AG20443 (cell line): ENCODE measurements at places on chromosomes 3 and 15.

GRCh38 chr15:25993506-25993905 is 130.4 kb upstream of the ATP10A start:
- DNase-seq = no peak

- no peak for DNase-seq
Observed at GRCh38 chr3:25009665-25010064, 418.4 kb upstream of the RARB start.

GRCh38 chr3:67593761-67594234 is 60.6 kb downstream of the SUCLG2 start:
- peak; percentile 17 for DNase-seq

GRCh38 chr3:140695361-140696061 is 17.6 kb downstream of the TRIM42 start:
- no peak for DNase-seq

DNA sequence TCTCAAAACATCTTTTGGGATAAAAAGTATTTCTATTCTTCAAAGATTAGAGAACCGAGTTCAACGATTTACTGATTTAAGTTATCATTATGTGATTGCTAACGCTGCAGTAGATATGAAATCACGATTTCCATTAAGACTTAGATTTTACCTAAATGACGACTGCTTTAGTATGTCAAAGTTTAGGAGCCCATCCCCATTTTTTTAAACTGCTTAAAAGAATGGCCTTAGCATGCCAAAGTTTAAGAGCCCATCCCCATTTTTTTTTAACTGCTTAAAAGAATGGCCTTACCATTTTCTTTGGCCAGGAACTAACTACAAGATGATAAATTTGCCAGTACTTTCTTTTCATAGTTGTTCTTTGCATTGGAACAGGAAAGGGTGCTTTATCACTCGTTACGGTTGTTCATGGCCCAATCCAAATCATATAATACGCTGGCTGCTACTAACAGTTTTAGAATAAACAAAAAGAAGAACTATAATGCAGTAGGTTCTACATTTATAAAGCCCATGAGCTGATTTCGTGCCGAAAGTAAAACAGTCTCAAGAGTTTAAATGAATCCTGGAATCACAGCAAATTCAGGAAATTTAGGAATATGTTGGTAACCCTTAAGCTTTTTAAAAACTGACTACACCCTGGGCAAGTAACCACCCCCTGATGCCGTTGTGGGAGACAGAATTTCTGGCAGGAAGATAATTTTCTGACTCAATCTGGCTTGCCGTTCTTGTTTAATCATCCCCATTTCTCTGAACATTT is 869 bp upstream of the TSC22D2 start:
- DNase-seq = peak; percentile 71

DNA sequence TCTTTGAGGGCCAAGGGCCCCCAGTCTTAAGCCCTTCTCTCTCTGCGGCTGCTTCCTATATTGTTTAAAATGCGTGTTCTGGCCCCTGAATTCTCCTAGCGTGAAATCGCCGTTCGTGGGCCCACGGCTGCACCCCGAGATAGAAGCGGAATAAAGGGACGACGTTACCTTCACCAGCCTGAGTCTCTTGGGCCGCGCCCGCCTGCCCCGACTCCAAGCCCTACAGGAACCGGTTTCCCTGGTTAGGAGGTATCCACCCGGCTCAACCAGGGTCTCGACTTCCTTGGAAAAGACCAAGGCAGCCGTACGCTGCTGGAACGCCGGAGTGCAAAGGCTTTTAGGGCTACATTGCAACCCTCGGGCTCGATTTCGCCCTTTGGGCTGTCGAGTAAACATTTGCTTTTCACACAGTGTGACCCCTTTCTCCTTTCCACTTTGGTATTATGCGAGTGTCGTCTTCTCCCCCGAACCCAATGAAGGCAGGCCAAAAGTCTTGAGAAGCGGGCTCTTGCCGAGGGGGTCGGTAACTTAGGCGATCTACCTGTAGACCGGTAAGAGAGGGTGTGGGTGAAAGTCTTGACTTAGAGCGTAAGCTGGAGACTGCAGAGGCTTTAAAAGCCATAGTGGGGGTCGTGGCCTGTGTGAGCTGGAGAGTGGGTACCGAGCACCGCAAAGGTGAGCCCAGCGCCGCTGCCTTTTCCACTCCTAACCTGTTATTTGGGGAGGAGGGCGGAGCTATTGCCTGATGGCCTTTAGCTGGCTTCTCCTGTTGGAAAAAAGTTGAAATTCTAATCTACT is 2.0 kb downstream of the TRIM71 start:
- DNase-seq = no peak

DNA sequence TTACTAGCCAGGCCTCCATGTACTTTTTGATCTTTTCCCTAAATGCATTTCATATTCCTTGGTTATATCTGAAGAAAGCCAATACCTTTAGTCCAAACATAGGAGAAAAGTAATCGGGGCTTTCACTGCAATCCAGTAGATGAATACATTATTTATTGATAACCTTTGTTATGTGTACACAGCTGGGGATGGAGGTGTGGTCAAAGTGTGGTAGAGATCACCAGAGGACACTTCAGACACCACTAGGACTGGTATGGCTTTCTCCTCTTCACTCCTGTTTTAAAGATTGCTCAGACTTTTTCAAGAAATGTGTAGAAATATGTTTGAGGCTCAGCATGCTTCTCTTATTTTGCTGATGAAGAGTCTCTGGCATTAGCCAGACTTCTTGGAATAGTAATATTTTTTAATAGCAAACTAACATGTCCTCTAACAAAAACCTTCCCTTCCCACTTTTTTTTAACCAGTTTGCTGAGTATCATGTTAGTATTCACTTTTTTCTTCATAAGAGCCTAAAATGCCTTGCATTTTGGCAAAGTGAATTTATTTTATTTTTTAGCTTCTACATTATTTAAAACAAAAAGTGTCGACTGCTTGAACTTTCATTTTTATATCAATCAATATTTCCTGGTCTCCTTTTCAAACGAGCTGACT is 65.6 kb upstream of the MBNL1 start:
- no peak for DNase-seq

DNA sequence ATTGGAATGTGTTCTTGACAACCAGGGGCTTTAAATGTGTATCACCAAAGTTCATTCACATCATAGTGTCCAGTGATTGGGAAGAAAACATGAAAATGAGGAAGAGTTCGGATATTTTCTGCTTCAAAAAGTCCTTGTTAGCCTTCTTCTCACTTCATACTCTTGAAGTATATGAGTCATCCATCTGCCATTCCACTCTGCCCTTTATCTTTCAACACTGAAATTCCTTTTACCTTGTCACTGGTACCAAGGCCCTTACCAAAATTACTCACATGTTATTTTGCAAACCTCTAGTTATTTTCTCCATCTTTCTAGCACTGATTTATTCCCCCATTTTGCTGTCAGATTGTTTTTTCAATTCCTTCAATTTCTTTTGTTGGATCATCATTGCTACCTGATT is 32.5 kb downstream of the OR5H15 start:
- no peak for DNase-seq

DNA sequence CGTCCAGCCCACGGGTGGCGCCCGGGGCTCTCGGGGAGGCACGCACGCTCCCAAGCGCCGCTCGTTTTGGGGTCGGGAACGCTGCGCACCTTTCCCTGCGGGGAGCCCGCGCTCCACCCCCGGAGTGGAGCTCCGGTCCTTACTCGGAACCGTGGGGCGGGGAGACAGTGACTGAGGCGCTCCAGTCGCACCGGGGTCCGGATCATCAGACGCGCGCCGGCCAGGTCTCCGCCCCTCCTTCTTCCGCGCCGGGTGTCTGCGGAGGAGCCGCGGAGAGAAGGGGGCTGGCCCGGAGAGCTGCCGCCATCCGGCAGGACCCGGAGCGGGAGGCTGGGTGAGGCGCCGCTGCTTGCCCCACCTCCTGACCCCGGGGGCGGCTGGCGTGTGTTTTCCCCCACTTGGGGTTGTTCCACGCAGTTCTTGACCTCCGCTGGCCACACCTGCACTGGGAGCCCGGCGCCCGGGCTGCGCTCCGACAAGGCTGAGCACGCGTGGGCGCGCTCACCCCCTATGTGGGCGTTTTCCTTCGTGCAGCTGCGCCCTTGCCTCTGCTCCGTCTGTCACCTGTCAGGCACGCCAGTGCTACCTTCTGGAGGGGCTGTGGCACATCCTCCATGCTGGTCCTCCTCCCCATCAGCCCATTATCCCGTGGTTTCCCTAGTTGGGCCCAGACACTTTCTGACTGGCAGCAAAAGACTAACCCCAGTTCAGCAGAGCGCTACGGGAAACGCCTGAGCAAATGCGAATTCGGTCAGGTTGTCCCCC is at the start of gene MCF2L2:
Gene MCF2L2, minus strand, starts transcription at position 173 of the 765 bp plus-strand sequence. CDS start 642 bp downstream, outside the sequence.
- peak; percentile 62 for DNase-seq

GRCh38 chr3:118477768-118478167 is 556.9 kb downstream of the IGSF11 start:
- DNase-seq = no peak

DNA sequence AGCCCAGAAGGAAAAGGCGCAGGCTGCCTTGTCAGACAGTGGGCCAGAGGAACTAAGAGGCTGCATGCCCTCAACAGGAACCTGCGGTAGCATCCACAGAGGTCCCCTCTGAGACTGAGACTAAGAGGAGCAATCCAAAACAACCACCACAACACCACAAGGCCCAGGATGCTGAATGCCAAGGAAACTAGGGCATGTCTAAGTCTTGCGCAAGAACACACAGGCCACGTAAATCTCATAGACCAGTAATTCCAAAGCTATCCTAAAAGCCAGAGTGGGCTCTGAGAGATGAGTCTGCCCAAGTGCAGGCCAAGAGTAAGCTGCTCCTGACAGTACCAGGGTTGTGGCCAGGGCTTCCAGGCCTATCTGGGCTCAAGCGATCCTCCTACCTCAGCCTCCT is 12.9 kb downstream of the MON1A start:
- peak; percentile 72 for DNase-seq

DNA sequence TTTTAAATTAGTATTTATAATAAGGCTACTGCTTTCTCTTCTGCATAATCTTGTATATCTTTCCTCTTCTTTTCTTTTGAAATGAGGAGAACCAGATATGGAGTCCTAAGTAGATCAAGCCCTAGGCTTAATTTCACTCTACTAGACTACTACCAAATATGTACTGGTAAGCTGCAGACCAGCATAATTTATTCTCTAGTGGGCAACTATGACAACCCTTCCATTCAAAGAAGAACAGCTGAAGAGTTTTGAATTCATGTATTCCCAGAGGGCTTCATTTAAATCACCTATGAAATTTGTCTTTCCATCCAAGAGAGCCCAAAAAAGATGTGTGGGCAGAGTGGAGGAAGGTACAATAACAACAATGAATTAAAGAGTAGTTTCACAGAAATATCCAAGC is 10.0 kb downstream of the RAD18 start:
- DNase-seq = no peak

DNA sequence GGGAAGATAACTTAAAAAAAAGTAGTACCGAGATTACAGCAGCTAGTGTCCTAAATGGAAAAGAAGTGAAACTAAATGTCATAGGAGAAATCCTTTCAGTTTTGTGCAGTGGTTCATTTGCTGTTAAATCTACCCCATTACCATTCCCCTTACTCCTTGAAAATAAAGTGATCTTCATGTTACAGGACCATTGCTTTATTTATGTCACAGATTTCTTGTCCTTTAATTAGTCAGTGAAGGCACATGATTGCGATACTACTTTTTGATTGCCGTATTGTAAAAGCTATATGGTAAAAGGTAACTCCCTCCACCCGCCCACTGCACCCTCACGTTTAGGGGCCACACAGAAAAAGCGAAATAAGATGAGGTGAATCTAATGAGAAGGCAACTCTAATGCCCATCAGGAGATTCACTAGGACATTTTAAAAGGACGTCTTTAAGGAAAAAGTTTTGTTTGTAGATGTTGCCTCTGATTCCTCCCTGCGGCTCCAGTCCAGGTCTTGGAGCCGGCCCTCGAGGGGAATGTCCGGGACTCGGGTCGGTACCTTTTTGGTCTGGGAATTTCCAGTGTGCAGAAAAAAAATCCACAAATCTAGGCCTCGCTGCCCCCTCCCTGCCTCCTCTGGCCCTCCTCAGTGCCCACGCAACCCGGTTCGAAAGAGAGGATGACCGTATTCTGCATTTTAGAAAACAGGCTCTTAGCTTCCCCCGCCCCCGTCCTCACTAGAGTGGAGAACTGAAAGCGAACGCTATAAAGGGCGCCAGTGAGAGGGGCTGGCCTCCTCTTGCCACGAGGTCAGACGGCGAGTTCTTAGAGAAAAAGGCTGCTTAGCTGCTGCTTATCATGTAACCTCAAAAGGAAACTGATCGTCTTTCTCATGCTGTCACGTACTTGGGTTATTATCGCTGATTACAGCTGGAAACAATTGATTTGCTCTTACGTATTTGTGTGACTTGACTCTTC is 21.8 kb upstream of the NFKBIZ start:
- peak; percentile 69 for DNase-seq

DNA sequence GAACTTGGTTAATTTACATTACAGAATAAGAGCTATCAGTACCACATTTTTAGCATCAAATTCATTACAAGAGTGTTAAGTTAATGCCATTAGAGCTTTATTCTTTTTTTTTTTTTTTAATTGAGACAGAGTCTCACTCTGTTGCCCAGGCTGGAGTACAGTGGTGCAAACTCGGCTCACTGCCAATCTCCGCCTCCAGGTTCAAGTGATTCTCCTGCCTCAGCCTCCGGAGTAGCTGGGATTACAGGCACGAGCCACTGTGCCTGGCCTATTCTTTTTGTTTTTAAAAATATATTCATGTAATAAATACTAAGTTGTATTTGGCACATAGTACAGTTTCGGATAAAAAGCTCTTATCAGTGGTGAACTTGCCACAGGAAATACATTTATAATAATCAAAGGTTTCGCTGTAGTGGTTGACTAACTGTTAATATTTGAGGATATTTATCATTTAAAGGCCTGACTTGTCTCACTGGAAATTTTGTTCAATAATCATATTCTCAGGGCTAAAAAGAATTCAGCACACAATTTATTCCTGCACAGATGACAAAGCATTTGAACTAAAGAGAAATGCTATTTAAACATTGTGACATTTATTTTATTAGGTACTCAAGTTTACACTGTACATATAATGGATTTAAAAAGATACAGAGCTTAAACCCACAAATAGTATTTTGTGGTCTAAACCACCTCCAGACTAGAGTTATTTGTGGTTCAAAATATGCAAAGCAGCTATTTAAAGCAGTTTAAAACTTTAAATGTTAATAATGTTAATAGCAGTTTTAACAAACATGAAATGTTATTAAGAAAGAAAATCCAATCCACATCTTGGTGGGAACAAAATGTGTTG is 6.1 kb upstream of the LEKR1 start:
- DNase-seq = no peak

DNA sequence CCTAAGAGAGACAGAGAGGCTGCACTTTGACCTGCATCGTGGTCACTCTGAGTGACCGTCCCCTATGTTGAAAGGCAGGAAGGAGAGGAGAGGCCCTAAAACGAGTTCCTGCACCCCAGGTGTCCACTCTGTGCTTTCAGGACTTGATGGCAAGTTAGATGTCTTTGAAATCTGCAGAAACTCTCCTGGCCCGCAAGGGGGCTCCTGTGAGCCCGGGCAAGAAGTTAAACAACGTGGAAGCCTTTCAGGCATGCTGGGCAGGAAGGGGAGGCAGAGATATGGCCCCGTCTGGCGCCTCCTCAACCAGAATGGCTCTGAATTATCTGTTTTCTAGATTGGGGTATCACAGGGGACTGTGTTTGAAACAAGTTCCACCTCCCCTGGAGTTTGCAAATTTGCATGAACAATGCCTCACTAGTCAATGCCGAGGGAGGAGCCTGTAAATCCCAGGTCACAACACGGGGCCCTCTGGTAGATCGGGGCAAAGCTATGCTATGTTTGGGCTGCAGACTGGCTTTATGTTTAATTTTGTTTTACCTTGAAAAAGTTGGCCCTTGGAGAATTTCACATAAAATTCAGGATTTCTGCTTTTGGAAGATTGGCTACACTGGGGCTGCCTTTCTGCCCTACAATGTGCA is 9.8 kb downstream of the CTXND1 start:
- peak; percentile 66 for DNase-seq
